Astrocyte of the cerebellum (primary cell): ENCODE measurements at places on chromosomes 16 and 17.
A peak's percentile ranks its signal among the peaks of the same experiment; 100 is the strongest.

- no peak for DNase-seq
These were observed 21.3 kb downstream of the OTOA start for GRCh38 chr16:21685034-21685455.

DNA sequence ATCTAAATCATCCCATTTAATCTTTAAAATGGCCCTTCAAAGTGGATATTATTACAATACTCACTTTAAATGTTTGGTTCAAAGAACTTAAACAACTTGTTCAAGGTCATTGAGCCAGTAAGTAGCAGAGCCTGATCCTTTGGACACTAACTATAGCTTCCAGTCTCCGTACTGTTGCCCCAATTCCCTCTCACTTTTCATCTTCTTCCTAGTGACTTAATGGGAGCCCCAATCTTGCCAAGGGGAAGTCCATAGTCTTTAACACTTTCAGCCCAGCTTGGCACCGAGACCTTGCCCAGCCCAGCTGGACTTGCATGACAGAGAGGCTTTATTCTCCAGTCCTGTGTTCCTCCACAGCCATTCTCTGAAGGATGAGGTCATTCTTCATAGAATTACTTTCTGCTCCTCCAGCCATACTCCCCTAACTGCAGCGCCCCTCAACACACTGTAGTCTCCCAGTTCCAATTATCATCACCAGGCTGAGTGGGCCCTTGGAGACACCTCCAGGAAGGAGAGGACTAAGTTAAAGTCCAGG lies 49.2 kb upstream of the NLK start:
- no peak for DNase-seq

GRCh38 chr17:54235571-54235970 lies 412.8 kb downstream of the KIF2B start:
- DNase-seq: no peak

GRCh38 chr17:45092911-45093430 lies 31.9 kb downstream of the NMT1 start:
- DNase-seq: peak; percentile 96

DNA sequence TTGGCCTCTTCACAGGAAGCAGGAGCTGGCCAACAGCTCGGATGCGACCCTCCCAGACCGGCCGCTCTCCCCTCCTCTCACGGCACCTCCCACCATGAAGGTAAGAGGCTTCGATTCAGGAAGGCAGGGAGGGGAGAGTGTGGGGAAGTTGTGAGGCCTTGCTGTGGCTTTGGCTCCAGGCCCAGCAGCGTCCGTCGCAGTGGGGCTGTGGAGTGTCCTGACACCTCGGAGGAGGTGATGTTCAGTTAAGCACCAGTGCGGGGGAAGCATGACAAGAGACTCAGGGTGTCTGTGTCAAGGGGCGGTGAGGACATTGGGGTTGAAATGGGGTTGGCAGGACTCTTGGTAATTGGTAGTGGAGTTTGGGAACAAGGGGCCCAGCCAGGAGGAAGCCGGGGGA lies 109.0 kb downstream of the RAP1GAP2 start:
- DNase-seq: no peak

DNA sequence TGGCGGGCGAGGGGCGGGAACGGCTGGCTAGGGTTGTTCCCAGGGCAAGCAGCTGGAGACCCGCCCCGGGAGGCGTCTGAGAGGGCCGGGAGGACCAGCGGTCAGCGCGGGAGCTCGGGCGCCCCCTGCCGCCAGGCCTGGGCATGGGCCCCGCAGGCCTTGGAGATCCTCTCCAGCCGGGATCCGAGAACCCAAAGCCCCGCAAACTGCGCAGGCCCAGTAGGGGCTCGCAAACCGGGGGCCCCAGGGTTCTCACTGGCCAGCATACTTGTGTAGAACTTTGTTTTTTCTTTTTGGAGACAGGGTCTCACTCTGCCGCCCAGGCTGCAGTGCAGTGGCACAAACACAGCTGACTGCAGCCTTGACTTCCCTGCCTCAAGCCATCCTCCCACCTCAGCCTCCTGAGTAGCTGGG lies 20.8 kb upstream of the ZNF423 start:
- no peak for DNase-seq

DNA sequence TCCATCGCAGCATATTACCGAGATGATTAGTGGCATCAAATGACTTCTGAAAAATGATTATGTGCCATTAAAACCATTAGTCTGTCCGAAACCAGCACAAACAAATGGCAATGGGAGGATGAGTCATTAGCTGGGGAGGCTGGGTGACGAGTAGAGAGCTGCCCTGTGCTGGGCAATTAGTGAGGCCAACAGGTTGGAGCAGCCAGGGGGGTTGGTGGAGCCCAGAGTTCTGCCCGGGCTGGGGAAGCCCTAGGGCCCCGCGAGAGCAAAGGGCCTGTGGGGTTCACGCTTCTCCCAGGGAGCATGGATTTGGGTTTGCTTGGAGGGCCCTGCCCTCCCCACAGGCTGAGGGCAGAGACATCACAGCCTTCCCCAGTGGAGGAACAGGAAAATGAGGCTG lies 152.1 kb upstream of the RPL38 start:
- no peak for DNase-seq

DNA sequence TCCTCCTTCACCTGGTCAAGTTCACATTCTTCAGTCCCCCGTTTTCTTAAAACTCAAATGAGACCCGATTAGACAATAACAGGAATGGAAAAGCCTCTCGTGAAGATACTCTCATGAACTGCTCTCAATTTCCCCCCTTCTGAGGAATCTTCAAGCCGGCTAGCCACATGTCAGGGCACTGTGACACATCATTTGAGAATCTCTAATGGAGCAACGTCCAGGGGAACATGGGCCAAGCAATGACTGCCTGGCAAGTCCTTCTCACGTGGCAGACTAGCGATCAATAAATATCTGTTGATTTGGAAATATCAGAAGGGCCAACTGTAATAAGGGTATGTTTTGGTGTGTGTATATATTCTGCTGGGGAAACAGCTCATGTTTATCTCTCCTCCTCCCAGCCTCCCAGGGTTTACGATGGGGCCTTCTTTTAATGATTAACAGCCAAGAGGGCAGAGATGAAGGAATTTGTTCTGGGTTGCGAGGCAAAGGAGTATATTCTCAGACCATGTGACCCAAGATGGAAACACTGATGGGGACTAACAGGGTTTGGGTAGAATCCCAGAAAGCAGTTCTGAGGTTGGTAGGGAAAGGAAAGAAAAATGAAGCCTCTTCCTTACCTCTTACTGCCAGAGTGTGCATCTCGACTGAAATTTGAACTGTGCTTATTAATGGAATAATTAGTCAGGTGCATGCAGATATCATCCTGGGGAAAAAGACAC lies 21.4 kb downstream of the TTLL6 start:
- DNase-seq: peak; percentile 18

- no peak for DNase-seq
These were observed 34.9 kb upstream of the GSG1L start for GRCh38 chr16:28098171-28098958.

- no peak for DNase-seq
These were observed 591.4 kb upstream of the CDH11 start for GRCh38 chr16:65713181-65713808.

- no peak for DNase-seq
These were observed 4.7 kb downstream of the SLC47A1 start for GRCh38 chr17:19538095-19539039.

DNA sequence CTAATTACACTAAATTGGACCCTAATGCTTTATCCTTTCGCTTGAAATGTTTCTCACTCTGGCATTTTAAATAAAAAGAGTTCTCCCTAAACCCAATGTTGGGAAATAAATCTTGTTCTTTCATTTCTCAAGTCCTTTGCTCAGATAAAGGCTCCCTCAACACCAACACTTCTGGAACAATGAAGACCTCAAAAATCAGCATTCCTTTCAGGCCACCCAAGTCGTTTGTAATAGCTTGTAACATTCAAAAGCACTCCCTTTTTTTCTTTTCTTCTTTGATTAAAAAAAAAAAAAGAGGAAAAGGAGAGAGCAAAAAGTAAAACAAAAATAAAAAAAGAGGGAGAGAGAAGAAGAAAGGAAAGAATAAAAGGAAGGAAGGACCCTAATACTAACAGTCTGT lies 23.3 kb upstream of the FOXJ1 start:
- DNase-seq: no peak

DNA sequence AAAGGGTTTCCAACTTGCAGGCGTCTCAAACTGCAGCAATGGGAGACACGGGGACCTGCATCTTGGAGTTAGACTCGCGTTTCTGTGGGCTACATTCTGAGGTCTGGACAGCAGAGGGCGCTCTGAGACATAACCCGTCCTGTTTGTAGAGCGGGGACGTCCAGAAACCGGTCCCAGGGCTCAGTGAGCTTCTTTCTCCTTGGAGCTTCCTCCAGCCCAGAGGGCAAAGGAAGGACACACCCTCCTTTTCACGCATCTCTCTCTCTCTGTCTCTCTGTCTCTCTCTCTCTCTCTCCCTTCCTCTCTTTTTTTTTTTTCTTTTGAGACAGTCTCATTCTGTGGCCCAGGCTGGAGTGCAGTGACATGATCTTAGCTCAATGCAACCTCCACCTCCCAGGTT lies 19.8 kb downstream of the COX4I1 start:
- peak; percentile 50 for DNase-seq

- peak; percentile 78 for DNase-seq
These were observed 67.9 kb downstream of the HIC1 start for GRCh38 chr17:2122641-2123302.
